Foreskin melanocyte (primary cell): ENCODE measurements at places on chromosomes 3 and 15.
A peak's percentile ranks its signal among the peaks of the same experiment; 100 is the strongest.

DNA sequence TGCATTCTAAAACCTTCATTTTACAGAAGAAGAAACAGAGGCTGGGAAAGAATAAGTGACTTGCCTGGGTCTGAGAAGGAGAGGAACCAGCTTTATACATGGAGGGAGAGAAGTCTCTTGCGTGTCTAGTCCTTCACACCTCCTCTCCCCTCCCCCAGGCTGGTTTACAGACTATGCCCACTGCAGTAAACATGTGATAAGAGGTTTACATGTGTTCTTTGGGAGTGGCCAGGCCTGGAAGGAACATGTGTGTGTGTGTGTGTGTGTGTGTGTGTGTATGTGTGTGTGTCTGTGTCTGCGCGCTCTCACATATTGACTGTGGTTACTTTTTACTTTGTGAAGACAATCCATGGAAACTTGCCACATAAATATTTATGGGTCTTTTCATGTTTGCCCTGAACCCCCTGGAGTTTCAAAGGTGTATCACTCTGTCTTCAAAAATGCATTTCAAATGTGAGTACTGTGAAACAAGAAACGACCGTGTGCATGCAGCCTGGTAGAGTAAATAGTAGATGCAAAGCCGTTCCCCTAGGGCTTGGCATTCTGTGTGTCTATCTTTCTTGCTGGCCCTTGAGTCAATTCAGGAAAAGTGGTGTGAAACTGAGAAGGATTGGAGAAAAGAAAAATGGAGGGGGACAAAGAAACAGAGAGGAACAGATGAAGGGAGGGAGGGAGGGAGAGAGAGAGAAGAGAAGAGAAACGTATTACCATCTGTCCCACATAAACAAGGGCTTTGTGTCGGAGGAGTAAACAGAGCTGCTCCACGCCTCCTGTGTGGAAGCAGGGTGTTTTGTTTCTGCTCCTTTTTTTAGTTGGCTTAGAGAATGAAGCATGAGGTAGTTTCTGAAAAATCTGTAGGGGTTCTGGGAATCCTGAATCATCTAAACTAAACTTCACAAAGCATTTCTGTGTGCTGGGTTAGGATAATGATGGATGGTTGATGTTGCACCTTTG, 51.7 kb downstream of the CLDN11 start:
- no peak for DNase-seq

GRCh38 chr15:84034578-84035398, 200.8 kb upstream of the GOLGA6L4 start:
- no peak for DNase-seq

DNA sequence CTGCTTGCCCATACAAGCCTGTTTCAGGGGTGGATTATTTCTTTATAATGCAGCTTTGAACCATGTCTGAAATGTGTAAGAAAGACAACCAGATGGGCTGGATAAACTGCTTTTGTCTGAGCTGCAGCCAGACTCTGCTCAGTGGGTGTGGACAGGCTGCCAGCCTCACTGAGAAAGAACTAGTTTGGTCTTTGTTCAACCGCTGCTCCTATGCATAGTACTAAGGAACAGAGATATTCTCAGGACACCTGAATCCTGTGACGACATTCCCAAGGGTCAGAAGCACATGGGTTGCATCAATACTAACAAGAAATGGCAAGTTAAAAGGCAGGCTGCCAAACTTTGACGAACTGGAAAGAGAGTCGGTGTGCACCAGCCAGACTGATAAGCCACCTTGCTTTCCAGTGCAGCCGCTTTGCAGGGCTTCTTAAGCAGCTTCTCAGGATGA, 57.2 kb downstream of the PLD1 start:
- no peak for DNase-seq

- peak; percentile 13 for DNase-seq
Measured at GRCh38 chr3:2615080-2615479, 495.1 kb downstream of the IL5RA start.

DNA sequence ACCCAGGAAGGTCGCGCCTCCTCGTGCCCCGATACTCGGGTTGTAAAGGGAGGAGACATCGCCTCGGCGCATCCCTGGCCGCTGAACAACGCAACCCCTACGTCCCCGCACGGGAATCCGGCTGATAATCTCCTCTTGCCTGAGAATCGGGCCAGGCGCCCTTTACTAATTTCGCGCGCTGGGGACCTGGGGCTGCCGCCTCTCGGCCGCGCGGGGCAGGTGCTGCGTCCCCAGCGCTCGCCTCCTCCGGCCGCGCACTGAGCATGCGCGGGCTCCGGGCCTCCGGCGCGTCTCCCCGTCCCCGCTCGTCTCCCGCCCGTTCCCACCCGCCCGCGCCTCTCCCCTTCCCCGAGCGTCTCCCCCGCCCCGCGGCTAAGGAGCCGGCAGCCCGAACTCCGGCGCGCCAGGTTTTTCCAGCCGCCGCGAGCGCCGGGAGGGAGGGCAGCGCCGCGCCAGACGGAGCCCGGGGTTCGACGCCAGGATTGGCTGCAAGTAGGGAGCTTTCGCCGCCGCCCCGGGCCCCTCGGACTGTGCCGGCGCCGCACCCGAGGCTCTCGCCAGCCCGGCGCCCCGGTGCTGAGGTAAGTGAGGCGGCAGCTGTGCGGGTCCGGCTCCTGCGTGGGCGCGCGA, at the start of gene CNTN4:
Gene CNTN4, plus strand, starts transcription at position 469 of the 630 bp plus-strand sequence.
- DNase-seq: no peak

DNA sequence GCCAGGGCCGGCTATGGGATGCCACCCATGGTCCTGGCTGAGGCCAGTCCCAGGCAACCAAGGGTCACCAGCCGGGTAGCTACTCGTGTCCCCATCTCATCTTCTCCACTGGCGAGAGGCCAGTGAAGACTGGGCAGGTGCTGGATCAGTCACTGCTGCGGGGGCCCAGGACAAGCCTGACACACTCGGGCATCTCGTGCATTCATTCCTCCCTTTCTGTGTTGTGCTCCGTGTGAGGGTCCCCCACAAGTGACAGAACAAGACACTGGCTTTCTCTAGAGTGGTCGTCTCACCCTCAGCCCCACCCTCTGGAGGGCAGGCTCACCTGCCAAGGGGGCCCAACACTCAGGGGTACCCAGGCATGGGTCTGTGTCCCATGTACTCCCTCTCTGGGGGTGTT, 48.4 kb downstream of the ROPN1B start:
- DNase-seq: no peak

DNA sequence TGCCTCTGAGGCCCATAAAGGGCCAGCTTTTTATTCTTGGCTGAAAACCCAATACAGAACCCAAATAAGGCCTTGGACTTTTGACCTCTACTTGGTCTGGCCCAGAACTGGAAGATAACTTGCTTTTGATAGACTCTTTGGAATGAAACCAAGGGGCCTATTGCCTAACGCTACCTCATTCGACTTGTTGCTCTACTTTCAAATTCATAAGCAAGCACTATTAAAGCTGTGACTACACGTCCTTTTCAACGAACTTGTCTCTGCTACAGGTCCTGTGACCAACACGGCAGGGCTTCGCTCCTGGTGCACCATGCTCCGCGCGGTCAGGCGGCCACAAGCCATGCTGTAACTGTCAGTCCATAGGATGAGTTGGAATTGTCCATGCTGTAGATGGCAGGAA, 385.4 kb downstream of the MFSD1 start:
- no peak for DNase-seq

DNA sequence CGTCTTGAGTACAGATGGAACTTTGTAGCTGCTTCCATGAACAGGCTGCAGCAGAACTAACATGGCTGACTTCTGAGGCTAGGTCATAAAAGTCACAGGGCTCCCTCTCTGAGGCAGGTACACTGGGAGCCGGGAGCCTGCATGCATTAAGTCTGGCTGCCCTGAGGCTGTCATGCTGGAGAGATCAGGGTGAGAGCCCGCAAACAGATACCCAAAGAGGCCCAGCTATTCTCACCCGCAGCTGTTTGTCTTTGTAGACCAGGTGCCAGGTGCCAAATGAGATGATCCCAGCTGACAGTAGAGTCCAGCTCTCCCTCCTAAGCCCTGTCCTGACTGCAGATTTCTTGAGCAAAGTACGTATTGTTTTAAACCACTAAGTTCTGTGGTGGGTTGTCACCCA, 8.6 kb upstream of the SLCO3A1 start:
- DNase-seq: no peak

GRCh38 chr3:174287705-174288104, 571.4 kb upstream of the NAALADL2 start:
- DNase-seq: no peak

- DNase-seq: no peak
Measured at GRCh38 chr3:118505784-118506183, 528.9 kb downstream of the IGSF11 start.

DNA sequence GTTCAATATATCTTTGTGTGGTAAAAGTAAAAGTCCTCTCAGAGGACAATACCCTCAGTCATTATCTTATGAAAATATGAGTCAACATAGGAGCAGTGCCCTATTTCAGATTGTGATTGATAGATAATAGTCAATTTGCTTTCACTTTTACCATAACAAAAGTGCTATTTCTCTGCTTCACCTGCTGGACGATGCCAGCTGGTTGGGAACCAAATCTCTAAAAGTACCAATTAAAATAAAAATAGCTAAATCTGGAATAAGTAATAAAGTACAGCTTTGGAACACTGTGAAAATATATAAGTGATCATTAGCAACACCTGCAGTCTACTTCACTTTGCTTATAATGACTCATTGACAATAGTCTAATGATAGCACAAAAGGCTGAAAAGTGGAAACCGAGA, 390.3 kb upstream of the AGTR1 start:
- no peak for DNase-seq

- no peak for DNase-seq
Measured at GRCh38 chr3:567488-568185, 371.1 kb downstream of the CHL1 start.

DNA sequence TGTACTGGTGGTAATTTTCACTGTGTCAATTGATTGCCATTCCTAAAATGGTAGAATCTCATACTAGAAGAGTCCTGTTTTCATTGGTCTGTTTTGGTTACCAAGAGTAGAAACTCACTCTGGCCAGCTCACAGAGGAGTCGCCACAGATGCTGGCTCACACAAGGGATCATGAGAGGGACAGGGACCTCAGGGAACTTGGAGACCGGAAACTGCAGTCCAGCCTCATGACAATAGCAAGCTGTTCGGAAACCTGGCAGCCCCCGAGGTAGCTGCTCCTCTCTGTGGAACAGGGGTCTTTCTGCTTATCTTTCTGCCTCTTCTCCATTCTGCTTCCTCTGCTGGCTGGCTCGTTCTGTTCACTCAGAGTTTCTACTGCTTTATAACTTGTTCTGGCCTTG, 192.9 kb downstream of the PLCL2 start:
- DNase-seq: no peak

GRCh38 chr3:46849686-46850467, 13.4 kb downstream of the MYL3 start:
- DNase-seq: no peak

DNA sequence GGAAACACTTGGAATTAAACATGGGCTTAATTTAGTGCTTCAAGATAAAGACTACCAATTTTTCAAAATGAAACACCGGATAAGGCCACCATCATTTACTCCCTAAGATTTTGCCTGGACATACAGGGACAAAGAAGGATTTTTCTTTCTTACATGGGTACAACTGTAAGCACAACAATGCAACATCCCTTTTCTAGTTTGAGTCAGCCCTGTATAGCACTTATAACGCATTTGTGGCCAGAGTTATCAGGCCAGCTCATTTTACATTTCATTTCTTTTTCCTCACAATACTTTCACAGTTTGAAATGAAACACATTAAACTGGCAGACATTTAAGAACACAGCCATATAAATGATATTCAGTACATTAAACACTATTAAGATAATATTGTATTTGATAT, 9.8 kb upstream of the SUCNR1 start:
- no peak for DNase-seq

GRCh38 chr3:66693461-66694031, 192.7 kb upstream of the LRIG1 start:
- peak; percentile 29 for DNase-seq

DNA sequence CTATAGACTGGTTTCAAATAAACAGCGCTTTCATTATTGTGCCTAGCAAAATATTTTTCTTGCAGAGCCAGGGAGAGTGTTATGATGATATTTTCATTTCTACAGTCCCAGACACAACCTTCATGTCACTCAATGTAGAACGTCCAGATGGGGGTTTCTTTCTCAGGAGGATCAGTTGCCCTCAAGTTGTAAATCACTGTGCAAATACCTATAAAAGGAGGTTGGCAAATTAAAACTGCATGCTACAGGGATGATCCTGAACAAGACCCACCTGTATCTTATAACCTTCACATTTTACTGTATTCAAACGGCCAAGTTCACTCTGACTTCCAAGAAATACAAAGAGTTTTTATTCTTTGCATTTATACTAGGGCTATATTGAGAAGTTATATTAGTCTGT, 486.0 kb downstream of the EDEM1 start:
- no peak for DNase-seq

DNA sequence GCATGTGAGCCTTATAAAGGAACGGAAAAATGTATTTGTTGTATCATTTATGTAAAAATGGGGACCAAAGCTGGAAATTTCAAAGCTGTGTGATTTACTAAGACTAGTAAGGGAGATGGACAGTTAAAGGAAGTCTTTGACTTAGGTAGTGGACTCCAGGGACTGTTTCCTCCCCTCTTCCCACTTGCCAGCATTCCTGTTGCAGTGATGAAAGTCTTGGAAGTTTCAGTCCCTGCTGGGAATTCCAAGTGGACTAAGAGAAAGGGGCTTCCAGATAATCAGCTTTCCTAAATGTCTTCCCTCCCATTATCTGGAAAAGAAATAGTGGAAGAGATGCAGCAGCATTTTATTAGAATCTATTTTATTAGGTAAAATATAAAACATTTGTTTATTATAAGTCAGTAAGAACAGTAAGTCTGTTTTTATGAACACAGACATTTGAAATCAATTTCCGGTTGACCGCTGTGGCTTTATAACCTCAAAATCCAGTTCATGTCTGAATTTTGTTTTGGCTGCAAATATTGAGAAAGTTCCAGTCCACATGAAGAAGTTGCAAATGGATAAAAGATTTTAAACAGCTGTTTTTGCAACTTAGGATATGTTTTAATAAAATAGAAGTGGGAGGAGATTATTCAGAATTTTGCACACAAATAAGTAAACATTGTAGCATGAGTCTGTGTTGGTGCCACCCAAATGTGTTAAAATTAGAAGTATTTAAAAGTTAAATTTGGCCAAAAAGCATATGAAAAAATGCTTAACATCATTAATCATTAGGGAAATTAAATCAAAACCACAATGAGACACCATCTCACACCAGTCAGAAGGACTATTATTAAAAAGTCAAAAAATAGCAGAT, 141.8 kb downstream of the IL20RB start:
- no peak for DNase-seq

- DNase-seq: no peak
Measured at GRCh38 chr3:31724116-31724515, 191.4 kb downstream of the STT3B start.

DNA sequence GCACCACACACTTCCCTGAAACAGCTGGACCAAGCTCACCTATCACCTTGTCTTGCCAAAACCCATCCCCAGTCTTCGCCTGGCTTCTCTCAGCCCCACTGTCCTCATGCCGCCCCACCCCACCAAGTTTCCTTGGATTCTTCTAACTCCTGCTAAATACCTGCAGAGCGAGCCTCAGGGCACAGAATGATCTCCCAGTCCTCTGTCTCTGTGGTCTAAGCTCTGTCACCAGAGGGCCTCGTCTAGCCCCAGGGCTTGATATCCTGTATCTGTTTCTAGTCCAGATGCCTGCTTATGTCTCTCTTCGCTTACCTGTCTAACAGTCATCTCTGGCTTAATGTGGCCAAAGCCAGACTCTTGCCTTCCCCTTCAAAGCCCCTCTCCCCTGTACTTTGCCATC, 9.7 kb downstream of the CCDC12 start:
- DNase-seq: no peak
